ENCODE measurements at places on chromosomes 1 and 21.
A peak's percentile ranks its signal among the peaks of the same experiment; 100 is the strongest.

- DNase-seq: no peak
Measured at GRCh38 chr1:220353229-220354012, 81.2 kb upstream of the RAB3GAP2 start.

- no peak for DNase-seq
Measured at GRCh38 chr1:241944300-241944699, 13.3 kb upstream of the BECN2 start.

GRCh38 chr1:36653850-36654249 lies 171.1 kb upstream of the CSF3R start:
- DNase-seq: no peak

GRCh38 chr1:59290193-59290949 lies 6.5 kb upstream of the FGGY start:
- no peak for DNase-seq

DNA sequence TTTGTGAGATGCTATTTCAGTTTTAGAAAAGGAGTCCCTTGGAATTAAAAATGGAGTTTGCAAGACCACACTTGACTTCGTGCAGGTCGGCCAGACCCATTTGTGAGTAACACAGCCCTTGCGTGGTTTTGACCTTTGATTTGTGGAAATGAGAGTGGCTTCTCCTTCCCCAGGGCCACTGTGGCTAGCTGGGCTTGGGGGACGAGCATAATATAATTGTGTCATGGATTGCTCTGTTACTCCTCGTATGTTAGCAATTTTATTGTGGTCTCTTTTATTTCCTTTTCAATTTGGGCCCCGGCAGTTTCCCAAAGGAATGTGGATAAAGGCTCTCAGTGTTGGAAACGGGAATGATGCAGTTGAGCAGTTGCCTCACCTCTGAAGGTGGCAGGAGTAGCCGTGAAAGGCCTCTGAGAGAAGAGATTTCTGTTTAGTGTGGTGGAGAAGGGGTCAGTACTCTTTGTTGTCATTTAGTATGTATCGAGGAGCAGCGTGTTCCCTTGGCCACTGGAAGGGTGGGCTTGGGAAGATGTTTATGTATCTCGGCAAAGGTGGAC lies 194.6 kb downstream of the PBX1 start:
- no peak for DNase-seq

DNA sequence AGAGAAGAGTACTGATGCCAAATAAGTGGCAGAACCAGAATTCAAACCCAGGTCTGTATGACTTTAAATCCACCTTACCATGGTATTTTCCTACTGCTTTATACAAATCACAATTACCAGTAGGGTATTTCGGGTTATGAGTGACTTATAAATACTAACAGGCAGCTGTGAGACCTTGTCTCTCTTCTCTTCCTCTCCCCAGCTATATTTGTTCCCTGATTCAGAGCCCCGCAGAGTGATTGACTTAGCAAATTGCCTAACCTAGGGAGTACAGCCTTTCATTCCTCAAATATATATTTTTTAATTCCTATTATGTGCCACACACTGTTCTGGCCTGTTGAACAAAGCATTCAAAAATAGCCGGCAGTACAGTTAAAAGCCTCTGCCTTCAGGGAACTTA lies 168.0 kb downstream of the CLEC20A start:
- DNase-seq: no peak

GRCh38 chr1:53107570-53108322 lies 34.7 kb downstream of the SLC1A7 start:
- DNase-seq: no peak

- DNase-seq: no peak
Measured at GRCh38 chr1:226041419-226041818, 21.1 kb upstream of the H3-3A start.

- no peak for DNase-seq
Measured at GRCh38 chr21:15366555-15366954, 301.8 kb upstream of the NRIP1 start.

- DNase-seq: no peak
Measured at GRCh38 chr1:7940034-7940433, 605 bp downstream of the TNFRSF9 start.

GRCh38 chr1:205505076-205505729 lies 734 bp downstream of the CDK18 start:
- no peak for DNase-seq

- DNase-seq: no peak
Measured at GRCh38 chr1:223707256-223708000, 4.9 kb upstream of the CAPN2 start.

- no peak for DNase-seq
Measured at GRCh38 chr21:38999161-38999560, 184.1 kb downstream of the PSMG1 start.

DNA sequence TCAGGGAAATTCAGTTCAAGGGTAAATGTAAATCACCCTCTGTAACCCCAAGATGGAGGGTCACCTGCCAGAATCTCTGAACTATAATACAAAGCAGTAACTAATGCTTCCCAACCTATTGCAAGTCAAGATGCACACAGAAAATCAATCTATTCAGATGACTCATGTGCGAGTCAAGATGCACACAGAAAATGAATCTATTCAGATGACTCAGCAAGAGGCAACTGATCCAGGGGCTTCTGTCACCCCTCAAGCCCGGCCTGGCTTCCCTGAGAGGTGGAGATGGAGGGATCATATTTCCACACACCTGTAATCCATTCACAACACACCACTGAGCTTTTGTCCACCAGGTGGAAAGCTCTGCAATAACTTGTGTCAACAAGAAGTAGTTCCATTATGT lies 17.4 kb upstream of the HIVEP3 start:
- DNase-seq: peak; percentile 7

GRCh38 chr1:54498383-54499096 lies 49.5 kb upstream of the ACOT11 start:
- no peak for DNase-seq

DNA sequence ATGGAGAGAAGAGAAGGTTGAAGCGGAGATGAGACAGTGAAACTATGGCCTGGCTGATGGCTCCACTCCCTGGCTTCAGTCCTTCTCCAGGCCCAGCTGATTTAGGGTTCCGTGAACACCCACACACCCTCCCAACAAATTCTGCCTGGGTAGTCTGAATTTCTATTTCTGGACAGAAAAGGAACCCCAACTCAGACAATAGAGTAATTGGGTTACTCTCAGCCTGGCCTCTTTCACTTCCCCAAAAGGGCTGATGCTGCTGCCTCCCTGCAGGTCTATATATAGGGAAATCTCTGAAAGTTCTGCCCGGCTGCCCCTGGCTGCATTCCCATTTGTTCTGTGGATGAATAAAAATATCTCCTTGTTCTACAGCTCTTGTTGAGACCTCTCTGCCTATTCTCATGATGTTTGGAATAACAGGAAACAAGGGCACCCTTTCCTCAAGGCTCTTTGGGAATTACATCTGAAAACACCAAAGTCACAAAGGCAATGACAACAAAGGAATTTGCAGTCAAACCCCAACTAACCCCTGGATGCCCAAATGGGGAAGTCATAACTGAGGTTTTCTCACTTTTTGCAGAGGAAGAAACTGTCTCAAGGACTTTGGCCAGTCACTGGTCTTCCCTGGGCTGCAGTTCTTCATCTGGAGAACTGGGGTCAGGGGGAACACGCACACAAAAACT lies 11.4 kb upstream of the ZSCAN20 start:
- DNase-seq: no peak

GRCh38 chr1:200889571-200889970 lies 5.1 kb upstream of the INAVA start:
- DNase-seq: no peak

- no peak for DNase-seq
Measured at GRCh38 chr1:109625176-109625575, 5.5 kb downstream of the AMPD2 start.

- no peak for DNase-seq
Measured at GRCh38 chr1:7613106-7613850, 157.8 kb upstream of the VAMP3 start.

- no peak for DNase-seq
Measured at GRCh38 chr21:15592957-15593356, 136.8 kb upstream of the USP25 start.

DNA sequence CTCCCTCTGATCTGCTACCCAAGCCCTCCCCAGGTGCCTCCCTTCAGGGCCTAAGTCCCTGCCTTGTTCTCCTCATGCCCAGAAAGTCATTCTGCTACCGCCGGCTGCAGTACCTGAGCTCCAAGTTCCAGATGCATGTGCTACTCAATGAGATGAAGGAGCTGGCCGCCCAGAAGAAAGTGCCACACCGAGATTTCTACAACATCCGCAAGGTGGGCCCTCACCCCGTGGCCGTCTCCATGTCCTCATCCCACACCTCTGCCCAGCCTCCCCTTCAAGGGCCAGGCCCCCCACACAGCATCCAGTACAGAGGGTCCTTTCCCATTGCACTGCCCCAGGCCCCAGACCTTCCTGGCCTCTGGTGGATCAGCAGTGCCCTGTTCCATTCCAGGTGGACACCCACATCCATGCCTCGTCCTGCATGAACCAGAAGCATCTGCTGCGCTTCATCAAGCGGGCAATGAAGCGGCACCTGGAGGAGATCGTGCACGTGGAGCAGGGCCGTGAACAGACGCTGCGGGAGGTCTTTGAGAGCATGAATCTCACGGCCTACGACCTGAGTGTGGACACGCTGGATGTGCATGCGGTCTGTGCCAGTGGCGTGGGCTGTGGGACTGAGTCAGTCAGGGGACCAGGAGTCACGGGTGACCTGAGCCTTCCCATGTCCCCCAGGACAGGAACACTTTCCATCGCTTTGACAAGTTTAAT lies 8.2 kb downstream of the AMPD2 start:
- no peak for DNase-seq

DNA sequence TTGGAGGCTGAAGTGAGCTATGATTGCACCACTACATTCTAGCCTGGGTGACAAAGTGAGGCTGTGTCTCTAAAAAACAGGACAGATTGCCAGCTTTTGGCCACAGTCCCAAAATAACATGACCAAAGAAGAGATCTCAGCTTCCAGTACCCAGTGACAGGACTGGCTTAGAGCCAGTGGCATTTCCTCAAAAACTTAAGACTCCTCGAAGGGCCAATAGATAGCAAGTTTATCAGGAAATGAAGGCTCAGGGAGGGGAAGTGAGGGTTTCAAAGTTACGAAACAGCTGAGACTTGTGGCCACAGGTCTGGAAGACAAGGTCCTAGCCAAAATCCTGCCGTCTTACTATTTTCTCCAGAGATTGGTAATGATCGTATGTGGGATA lies 6.3 kb upstream of the TMEM39B start:
- no peak for DNase-seq

- DNase-seq: no peak
Measured at GRCh38 chr1:28601696-28602095, 9.6 kb downstream of the RAB42 start.

GRCh38 chr1:28441674-28442073 lies 64.2 kb upstream of the RCC1 start:
- DNase-seq: no peak

DNA sequence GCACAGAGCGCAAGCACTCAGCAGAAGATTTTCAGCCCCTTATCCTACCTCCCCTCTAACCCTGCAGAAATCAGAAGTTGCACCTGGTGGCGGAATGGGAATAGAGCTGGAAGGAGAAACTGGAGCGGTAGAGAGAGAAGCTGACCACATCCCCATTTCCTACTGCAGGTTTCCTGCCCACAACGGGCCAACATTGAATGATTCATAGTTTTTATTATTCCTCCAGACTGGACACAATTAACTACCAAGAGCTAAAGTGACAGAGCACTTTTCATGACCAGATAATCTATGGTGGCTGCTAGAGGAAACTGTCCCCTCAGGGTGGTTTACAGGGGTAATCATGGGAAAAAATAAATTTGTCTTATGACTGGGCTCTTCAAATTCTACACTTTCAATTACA lies 21.3 kb upstream of the LRRC8D start:
- DNase-seq: no peak

- no peak for DNase-seq
Measured at GRCh38 chr1:184219414-184219813, 167.4 kb upstream of the C1orf21 start.

DNA sequence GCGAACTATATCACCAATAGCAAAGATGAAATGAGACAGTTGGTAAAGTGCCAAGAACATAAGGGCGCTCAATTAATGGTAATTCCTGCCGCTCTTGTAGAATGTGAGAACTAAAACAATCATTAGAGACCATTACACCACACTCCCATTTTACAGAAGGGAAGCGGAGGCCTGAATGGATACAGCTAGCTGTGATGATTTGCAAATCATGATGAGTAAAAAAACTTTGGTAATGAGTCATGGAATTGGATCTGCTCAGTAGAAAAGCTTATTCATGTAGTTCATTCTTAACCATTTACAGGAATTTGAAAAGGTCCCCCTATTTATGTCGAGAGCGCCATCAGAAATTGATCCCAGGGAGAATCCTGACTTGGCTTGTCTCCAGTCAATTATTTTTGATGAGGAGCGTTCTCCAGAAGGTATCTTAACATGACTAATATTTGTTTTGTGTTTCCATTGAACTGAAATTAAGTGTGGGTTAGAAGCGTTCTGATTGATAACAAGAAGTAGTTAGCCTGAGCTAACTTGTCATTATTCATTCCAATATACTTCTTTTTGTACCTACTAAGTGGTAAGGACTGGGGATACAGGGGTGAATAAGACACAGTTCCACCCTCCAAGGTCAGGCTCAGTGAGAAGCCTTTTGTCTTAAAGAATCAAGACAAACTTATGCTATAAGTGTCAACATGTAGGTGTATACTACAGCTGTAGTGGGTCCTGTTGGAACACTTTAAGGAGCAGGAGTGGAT lies 812 bp downstream of the TTC4 start:
- DNase-seq: no peak

GRCh38 chr1:162018418-162018817 lies 5.3 kb downstream of the OLFML2B start:
- no peak for DNase-seq
